Keratinocyte (primary cell): ENCODE measurements at places on chromosomes 13 and 19.

GRCh38 chr13:34076943-34077703 lies 259.2 kb downstream of the RFC3 start:
- no peaks in the 10 kb centered on the region for H3K36me3 ChIP-seq
- H3K27me3 ChIP-seq: no peaks in the 10 kb centered on the region
- H3K27ac ChIP-seq: no peak overlapping the region

- DNase-seq: no peak
- H3K27me3 ChIP-seq: no peaks in the 10 kb centered on the region
- peaks cover 14% of the 10 kb centered on the region for H3K36me3 ChIP-seq
- H3K27ac ChIP-seq: no peak overlapping the region
- H3K4me3 ChIP-seq: no peak overlapping the region
- H3K4me1 ChIP-seq: peaks cover 11% of the 10 kb centered on the region
Observed at GRCh38 chr19:13909430-13909829, 3.4 kb downstream of the CC2D1A start.

- no peaks in the 10 kb centered on the region for H3K27me3 ChIP-seq
- no peak overlapping the region for H3K27ac ChIP-seq
- DNase-seq: no peak
- peaks cover 68% of the 10 kb centered on the region for H3K36me3 ChIP-seq
Observed at GRCh38 chr19:34393629-34394028, 10.6 kb upstream of the PDCD2L start.

DNA sequence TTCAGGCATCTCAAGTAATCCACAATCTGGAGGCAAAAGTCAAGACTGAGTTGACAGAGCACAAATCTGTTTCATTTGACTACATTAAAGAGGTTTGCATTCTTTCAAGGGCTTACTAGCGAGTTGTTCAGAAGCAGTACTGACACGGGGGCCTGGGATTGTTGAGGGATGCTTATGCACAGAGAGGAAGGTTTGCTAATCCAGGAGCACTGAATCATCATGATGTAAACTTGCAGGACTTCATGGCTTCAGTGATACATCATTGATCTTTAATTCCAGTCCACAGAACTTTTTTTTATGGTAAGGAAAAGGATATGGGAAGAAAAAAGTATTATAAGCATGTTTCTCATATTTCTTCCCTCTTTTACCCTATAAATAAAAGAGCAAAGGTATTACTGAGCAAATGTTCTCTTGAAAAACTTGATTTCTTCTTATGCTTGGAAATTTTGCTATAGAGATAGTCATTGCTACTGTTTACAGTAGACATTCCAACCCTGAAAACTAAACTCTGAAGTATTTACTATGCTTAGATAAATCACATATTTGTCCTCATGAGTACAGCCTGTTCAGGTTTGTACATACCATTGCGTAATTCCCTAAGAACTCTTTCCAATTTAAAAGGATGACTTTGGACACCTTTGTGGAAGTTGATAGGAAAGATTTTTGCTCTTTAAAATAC lies 65.8 kb upstream of the KPNA3 start:
- H3K36me3 ChIP-seq: no peaks in the 10 kb centered on the region
- no peaks in the 10 kb centered on the region for H3K4me1 ChIP-seq
- no peak overlapping the region for H3K27ac ChIP-seq
- DNase-seq: no peak
- H3K27me3 ChIP-seq: no peaks in the 10 kb centered on the region

DNA sequence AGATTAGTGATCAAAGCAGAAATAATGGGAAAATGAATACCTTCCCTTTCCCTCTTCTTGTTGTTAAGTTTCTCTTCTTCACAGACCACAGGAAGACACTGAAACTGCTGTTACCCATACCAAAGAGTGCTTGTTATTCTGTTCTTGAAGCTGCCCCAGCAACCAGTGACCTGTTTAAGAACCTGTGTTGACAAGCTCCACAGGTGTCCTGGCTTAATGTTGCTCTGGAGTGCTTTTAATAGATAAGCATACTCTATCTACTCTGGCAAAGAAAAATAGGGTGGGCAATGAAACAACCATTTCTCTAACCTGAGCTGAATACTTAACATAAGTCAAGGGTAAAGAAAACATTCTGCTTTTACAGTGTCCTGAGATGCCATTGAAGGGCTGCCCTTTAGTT lies 506.7 kb upstream of the GPC6 start:
- H3K27ac ChIP-seq: no peak overlapping the region
- H3K4me3 ChIP-seq: no peak overlapping the region
- H3K4me1 ChIP-seq: no peaks in the 10 kb centered on the region
- DNase-seq: no peak
- no peaks in the 10 kb centered on the region for H3K27me3 ChIP-seq

DNA sequence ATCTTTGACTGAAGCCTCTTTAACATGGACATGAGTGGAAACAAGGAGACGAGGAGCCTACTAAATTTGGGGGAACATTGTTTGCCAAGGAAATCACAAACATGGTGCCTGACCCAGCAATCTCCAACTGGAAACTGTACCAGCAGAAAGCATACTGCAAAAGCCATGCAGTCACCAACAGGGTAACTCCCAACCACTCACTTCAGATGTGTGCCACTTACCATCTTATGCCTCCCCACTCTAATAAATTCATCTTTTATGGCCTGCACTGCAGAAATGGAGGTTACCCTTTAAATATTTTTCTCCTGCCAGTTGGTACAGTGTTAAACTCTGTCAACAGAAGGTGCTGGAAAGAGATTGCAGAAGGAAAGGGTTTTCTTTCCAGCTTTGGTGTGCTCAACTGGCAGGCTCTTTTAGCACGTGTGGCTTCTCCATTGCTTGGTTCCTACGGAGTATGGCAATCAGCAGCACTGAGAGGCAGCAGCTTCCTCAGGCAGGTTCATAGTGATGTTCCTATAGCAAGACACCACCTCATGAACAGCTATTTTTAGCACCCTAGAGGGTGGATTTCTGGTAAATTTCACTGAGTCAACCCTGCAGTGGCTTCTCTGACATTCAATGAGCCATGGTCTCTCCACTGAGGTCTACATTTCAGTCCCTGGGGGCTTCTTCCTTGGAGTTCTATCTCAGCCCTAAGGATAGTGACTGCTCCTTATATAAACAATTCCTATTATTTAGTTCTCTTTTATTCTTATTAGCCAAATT lies 21.4 kb downstream of the MIR17HG start:
- DNase-seq: no peak
- H3K27me3 ChIP-seq: no peaks in the 10 kb centered on the region
- H3K27ac ChIP-seq: no peak overlapping the region
- peaks cover 9% of the 10 kb centered on the region for H3K4me1 ChIP-seq

- no peak overlapping the region for H3K27ac ChIP-seq
- no peak overlapping the region for H3K4me3 ChIP-seq
- no peaks in the 10 kb centered on the region for H3K27me3 ChIP-seq
- DNase-seq: no peak
- H3K4me1 ChIP-seq: peaks cover 8% of the 10 kb centered on the region
Observed at GRCh38 chr19:10971107-10971726, 10.4 kb downstream of the SMARCA4 start.

- no peaks in the 10 kb centered on the region for H3K27me3 ChIP-seq
- H3K27ac ChIP-seq: no peak overlapping the region
- DNase-seq: no peak
- no peak overlapping the region for H3K4me3 ChIP-seq
- peaks cover 4% of the 10 kb centered on the region for H3K4me1 ChIP-seq
Observed at GRCh38 chr13:33353210-33353609, 67.7 kb upstream of the STARD13 start.

- no peaks in the 10 kb centered on the region for H3K27me3 ChIP-seq
- no peak overlapping the region for H3K27ac ChIP-seq
- peaks cover 11% of the 10 kb centered on the region for H3K36me3 ChIP-seq
- H3K4me1 ChIP-seq: no peaks in the 10 kb centered on the region
Observed at GRCh38 chr19:44438441-44438840, 9.8 kb downstream of the ZNF229 start.

DNA sequence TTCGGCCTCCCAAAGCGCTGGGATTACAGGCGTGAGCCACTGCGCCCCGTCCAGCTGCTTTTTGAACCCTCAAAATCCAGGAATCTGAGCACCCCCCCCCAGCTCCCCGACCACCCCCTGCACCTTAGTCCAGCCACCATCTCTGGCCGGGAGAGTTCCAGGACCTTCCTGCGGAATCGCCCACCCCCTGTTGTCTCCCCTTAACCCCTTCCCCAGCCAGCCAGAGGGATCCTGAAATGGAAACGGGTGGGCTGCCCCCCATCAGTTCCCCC lies 772 bp upstream of the MBD3 start:
- H3K4me1 ChIP-seq: peaks cover 26% of the 10 kb centered on the region
- H3K27ac ChIP-seq: no peak overlapping the region
- no peak for DNase-seq
- H3K27me3 ChIP-seq: no peaks in the 10 kb centered on the region
- peaks cover 12% of the 10 kb centered on the region for H3K36me3 ChIP-seq

GRCh38 chr13:36804588-36804987 lies 14.4 kb upstream of the RFXAP start:
- no peaks in the 10 kb centered on the region for H3K36me3 ChIP-seq
- no peak for DNase-seq
- no peak overlapping the region for H3K27ac ChIP-seq

GRCh38 chr13:100534911-100535310 lies 53.7 kb downstream of the GGACT start:
- DNase-seq: no peak
- no peaks in the 10 kb centered on the region for H3K27me3 ChIP-seq
- no peaks in the 10 kb centered on the region for H3K36me3 ChIP-seq
- no peak overlapping the region for H3K27ac ChIP-seq
- H3K4me1 ChIP-seq: no peaks in the 10 kb centered on the region
- no peak overlapping the region for H3K4me3 ChIP-seq

GRCh38 chr19:9009431-9009830 lies 778 bp downstream of the MUC16 start:
- H3K36me3 ChIP-seq: no peaks in the 10 kb centered on the region
- DNase-seq: no peak
- no peak overlapping the region for H3K27ac ChIP-seq
- H3K4me3 ChIP-seq: no peak overlapping the region
- H3K4me1 ChIP-seq: no peaks in the 10 kb centered on the region

- no peak overlapping the region for H3K27ac ChIP-seq
- H3K4me1 ChIP-seq: no peaks in the 10 kb centered on the region
- no peaks in the 10 kb centered on the region for H3K36me3 ChIP-seq
- H3K4me3 ChIP-seq: no peak overlapping the region
Observed at GRCh38 chr19:51144482-51145045, 2.5 kb downstream of the SIGLEC7 start.

DNA sequence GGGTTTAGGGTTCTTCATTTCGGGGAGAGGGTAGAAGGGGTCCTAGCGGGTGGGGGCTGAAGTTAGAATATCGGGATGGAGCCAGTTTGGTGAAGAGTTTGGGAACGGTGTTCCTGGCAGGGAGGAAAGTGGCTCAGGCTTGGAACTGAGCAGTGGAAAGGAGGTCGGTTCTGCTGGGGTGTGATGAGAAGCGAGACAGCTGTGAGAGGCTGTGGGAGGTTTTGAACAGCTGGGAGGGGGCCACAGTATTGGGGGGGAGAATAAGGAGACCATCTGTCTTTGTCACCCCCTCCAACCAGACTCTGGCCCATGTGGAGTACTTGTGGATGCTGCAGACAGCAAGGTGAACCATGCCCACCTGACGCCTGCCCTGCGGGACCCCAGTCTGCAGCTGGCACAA lies 1.0 kb upstream of the TM6SF2 start:
- peaks cover 18% of the 10 kb centered on the region for H3K36me3 ChIP-seq
- no peaks in the 10 kb centered on the region for H3K4me1 ChIP-seq
- H3K27ac ChIP-seq: no peak overlapping the region
- DNase-seq: no peak

- no peaks in the 10 kb centered on the region for H3K36me3 ChIP-seq
- DNase-seq: peak; percentile 33
- peak overlapping the region; percentile 47 for H3K4me3 ChIP-seq
- no peak overlapping the region for H3K27ac ChIP-seq
Observed at GRCh38 chr19:19224852-19225494, 13.2 kb downstream of the NCAN start.

- H3K4me3 ChIP-seq: no peak overlapping the region
- H3K4me1 ChIP-seq: no peaks in the 10 kb centered on the region
- H3K36me3 ChIP-seq: no peaks in the 10 kb centered on the region
- DNase-seq: no peak
Observed at GRCh38 chr13:66348745-66349690, 881.1 kb downstream of the PCDH9 start.

DNA sequence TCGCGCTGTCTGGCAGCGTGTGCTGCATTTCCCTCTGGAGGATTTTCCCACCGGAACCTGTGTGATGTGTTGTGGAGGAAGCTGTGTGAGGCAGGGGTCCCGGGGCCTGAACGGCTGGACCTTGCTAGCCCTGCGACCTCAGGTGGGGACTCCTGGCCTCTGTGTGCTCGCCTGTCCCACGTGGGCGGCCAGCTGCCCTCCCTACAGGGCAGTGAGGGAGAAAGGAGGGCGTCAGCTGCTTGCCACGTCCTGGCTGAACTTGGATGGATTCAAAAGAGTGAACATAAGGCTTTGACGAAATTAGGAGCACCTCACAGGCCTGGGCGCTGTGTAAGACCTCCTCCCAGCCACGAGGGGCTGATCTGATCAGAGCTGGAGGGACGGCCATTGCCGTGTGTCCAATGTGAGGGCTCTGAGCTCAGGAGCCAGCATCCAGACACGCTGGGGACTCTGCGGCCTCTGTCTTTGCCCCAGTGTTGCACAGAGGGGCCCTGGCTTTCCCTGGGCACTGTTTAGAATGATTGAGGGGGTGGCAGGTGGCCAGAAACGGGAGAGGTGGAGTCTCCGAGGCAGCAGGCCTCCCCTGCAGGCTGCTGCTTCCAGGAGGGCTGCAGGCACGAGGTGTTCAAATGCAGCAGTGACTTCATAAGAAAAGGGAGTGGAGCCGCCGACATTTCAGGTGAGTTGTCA lies 13.0 kb downstream of the TFDP1 start:
- no peak for DNase-seq
- H3K4me1 ChIP-seq: no peaks in the 10 kb centered on the region
- no peak overlapping the region for H3K4me3 ChIP-seq
- peaks cover 41% of the 10 kb centered on the region for H3K36me3 ChIP-seq
- no peaks in the 10 kb centered on the region for H3K27me3 ChIP-seq

DNA sequence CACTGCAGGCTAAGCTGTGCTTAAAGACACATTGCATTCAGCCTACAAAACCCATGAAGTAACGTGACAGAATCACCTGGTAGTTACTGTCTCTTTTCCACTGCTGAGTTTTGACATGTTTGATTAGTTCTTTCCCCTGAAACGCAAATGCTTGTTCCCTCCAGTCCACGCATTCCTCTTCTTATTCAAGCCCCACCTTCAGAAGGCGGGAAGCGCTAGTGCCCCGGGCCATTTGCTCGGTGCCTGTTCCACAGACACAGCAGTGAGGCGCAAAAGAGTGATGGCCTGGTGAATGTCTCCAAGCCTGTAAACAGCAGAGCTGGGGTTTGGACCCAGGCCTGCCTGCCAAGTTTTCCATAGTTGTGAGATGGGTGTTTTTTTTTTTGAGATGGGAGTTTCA lies 10.9 kb downstream of the ACP4 start:
- no peaks in the 10 kb centered on the region for H3K27me3 ChIP-seq
- no peak overlapping the region for H3K4me3 ChIP-seq
- H3K36me3 ChIP-seq: peaks cover 23% of the 10 kb centered on the region
- no peak overlapping the region for H3K27ac ChIP-seq
- no peak for DNase-seq

- DNase-seq: peak; percentile 59
- peak within 1 kb of the TSS; percentile 67 for H3K27ac ChIP-seq
- no peaks in the 10 kb centered on the region for H3K27me3 ChIP-seq
- no peaks in the 10 kb centered on the region for H3K36me3 ChIP-seq
- peaks cover 4% of the 10 kb centered on the region for H3K4me1 ChIP-seq
- peak within 1 kb of the TSS; percentile 92 for H3K4me3 ChIP-seq
Observed at GRCh38 chr19:44356383-44357111, at the start of gene ZNF112. Gene ZNF112 (minus strand): TSS chr19:44356680. CDS start chr19:44340539, 16,141 bp downstream.
